ENCODE measurements at places on chromosomes 4 and X.

- no peak for DNase-seq
These were observed 183.4 kb downstream of the ANKRD50 start for GRCh38 chr4:124529131-124529530.

DNA sequence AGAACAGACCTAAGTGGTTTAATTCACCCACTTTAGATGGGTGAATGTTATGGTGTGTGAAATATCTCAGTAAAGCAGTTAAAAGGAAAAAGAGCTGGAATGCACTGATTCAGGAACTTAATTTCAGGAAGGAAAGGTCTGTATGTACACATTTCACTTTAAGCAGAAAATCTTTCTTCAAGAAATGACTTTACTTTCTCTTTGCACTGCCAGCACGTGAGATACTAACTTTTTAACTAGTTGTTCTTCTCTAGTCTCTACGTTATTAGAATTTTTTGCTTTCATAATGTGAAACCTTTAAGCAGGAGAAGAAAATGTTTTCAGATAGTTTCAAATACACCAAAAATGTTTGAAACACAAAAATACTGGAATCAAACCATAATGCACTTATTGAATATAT lies 18.8 kb downstream of the C4orf46 start:
- DNase-seq, result no peak

DNA sequence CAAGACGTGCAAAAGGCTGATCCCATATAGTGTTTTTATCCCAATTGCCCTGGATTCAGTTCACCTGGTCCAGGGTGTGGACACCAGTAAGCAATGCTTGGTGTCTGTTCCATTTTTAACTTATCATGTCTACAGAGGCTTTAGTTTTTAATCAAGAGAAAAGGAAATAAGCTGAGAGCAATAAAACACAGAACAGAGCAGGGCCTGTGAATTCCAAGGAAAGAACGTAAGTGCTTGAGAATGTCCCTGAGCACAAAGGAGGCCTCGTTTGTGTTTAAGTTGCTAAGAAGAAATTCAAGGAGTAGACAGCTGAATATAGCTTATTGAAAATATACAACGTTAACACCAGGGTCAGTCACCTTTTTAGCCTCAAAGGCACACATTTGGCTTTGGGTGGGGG lies 191.3 kb downstream of the GPC3 start:
- DNase-seq, result no peak

DNA sequence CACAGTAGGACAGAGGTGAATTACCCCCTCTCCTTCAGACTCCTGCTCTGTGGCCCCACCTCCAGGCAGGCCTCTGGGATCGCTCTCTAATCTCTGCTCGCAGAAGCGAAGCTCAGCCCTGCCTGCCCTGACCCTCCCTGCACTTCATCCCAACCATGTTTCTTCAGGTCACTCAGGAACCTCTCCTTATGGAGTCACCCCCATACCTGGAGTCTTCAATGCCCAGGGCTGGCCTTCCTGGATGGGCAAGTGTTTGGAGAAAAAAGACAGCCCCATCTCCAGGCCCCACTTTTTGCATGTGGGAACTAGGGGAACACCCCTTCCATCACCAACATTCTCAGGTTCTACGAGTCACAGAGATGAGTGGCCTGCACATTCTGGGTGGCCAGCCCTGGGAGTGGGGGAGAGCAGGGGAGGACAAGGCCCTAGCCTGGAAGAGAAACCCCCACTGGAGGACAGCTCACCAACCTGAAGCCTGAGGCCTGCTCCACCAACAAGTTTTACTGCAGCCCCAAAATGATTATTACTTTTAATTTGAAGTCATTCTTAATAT lies 90.8 kb downstream of the PPP2R2C start:
- DNase-seq, result no peak

DNA sequence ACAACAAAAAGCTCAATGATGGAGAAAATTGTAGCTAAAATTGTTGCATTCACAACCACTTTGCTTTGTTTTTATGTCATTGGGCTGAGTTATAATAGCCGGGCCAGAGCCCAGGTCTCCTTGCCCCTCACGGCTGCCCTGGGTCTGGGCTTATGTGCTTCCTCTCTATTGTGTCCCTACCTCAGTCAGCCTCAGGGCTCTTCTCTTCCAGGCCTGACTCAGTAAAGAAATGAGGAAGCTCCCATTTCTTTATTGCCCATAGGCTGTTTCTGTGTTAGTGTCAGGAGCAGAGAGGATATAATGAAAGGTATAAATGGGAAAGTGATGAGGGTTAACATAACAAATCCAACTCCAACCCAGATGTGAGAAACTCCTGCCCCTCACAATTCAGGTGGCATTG lies 18.0 kb downstream of the BST1 start:
- DNase-seq, result no peak

- no peak for DNase-seq
These were observed 16.0 kb upstream of the RBMXL3 start for GRCh38 chrX:115173181-115173580.

DNA sequence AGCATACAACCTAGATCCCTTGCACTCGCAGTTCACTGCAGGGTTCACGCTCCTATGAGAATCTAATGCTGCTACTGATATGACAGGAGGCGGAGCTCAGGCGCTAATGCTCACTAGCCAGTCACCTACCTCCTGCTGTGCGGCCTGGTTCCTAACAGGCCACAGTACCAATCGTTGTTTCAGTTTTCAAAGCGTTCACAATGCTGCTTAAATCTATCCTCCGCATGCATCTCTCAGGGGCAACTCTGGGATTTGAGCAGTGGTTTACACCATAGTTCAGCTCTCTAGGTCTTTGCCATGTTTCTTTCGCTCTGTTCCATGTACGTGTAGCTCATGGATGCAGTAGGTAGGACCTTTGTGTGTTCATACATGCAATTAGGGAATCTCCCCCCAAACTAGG lies 47.2 kb downstream of the CLOCK start:
- DNase-seq, result no peak

DNA sequence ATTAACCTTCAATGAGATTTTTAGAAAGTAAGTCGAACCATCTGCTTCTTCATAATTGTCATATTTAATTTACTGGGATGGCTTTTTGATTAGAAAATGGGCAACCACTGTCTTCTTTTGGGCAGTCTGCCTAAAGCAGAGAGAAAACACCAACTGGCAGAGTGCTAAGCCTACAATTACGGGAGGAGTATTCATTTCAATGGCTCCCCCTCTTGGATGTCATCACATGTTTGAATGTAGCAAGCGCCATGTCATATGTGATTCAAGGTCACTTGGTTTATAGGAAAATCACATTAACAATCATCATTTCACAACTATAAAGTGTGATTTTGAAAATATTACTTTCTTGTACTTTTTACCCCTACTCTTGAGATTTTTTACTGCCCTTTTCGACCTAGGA lies 261.9 kb downstream of the FRMPD4 start:
- DNase-seq, result no peak

DNA sequence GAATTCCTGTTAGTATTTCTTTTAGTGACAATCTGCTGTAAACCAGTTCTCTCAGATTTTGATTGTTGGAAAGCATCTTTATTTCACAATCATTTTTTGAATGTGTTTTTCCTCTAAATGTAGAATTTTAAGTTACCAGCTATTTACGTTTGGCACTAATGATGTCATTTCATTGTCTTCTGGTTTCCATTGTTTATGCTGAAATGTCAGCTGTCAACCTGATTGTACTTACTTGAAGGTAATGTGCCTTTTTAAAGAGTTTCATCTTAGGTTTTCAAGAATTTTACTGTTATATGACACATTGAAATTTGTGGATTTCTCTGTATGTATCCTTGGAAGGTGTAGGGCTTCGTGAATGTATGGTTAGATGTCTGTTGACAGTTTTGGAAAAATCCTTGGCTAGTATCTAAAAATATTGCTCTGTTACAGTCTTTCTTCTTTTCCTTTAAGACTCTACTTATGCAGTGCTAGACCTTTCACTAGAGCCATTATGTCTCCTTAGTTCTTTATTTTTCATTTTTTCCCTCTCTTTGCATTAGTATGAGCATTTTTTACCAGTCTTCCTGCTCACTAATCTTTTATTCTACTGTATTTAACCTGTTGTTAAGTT lies 30.4 kb downstream of the SMAD1 start:
- DNase-seq, result no peak

DNA sequence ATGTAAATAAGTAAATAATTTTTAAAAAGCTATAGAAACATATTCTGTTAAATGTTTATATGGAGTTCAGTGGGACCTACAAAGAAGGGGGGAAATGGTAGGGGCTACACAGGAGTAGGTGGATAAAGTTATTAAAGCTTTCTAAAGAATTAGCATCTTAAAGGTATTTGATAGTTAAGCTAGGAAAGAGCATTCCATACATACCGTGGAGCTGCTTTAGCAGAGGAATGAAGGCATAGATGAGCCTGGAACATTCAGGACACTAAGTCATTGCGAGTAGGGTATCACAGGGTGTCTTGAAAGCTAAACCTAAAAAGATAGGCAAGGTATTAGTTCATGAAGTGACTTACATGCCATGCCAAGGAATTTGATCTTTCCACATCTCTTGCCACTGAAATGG lies 60.4 kb downstream of the SLC10A6 start:
- no peak for DNase-seq

- peak; percentile 50 for DNase-seq
These were observed 45.8 kb upstream of the CLCN4 start for GRCh38 chrX:10110984-10111363.

GRCh38 chr4:151659601-151660364 lies 101.0 kb downstream of the GATB start:
- DNase-seq, result no peak

- DNase-seq, result no peak
These were observed 8.1 kb upstream of the LINC00632 start for GRCh38 chrX:140701480-140701879.

DNA sequence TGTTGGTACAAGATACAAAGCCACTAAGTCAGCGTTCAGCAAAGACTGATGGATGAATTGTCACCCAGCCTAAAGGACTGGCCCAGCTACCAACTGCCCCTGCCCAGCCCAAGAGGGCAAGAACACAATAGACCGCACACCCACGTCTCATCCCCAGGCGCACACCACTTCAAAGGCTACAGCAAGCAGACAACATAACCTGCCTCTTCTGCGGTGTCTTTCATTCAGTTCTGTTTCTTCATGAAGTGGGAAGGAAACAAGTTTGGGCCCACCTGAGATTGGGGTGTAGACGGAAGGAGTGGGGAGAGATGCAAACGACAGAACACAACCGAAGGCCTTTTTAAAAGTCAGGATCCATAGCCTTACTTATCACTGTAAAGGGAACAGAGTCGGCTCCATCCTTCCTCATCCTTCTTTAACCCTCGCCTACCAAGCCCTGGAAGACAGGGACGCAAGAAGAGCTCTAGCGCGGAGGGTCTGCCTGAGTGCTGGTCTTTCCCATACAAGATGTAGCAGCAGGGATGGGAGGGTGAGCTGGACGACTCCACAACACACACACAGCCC lies 691 bp downstream of the SCARB2 start:
- no peak for DNase-seq

- DNase-seq, result no peak
These were observed 3.5 kb upstream of the ZFP92 start for GRCh38 chrX:153407736-153408135.

GRCh38 chrX:15882704-15883539 lies 28.3 kb upstream of the AP1S2 start:
- DNase-seq, result no peak

- no peak for DNase-seq
These were observed 960 bp upstream of the IL1RAPL1 start for GRCh38 chrX:28586286-28586685.

DNA sequence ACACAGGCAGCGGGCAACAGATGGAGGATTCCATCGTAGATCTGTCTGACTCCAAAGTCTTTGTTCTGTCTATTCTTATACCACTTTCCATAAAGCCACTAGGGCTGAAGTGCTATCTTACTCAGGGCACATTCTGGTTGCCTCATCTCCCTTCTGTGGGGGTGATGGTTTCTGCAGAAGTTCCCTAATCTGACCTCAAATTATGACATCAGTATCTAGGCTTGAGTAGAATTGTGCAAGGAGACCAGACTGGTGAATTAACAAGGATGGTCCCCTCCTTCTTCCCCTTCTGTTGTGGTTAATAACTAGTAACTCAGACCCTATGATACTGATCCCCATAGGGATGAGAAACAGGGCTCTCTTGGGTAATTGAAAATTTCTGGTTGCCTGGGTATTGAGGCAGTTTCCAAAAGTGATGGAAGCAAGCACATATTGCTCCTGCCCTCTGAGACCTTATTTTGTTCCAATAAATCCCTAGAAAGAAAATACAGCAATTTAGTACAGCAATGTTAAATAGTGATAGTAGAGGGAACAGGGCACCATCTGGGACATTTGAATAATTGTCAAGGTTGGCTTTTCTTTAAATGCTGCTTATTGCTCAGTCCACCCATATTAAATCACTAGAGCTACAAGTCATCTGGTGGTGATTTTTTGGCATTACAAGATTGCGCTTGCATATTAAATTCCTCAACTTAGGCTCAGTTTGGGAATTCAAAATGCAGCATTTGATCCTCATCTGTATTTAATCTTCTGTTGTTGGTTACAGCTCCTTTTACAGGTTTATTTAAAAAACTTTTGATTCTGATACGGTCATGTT lies 57.3 kb upstream of the AP1S2 start:
- no peak for DNase-seq

DNA sequence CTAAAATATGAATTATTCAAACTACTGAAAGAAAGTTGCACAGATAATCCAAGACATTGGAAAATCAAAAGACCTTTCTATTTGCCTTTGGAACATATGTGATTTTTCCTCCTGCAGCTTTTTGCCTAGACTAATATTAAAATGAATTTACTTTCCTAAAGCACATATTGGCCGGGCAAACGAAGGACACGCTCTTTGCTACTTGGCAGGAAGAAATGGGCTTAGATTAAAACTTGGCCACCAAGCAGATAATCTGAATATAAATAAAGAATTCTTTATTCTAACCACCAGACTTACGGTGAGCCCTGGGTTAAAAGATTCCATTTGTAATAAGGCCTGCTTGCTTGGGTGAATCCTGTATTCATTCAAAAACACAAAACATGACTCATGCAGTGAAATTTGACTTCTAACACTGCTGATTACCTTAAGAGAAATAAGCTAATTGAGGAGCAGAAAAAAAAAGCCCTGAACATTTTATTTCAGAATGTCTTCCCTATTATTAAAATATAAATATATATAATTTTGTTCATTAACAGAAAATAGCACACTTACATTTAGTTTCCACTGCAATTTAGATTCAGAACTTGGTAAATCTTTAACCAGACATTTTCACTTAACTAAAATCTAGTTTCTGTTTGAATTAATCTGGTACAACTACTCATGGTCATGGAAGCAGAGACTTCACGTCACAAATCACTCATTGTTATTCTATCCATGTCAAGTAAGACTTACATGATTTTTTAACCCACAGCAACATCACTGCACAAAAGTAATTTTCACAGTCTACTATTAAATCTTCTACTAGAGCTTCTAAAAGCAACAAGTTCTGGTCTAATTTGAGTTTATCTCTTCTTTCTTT lies 116.1 kb upstream of the PLAC1 start:
- no peak for DNase-seq
